ENCODE measurements at places on chromosomes 3 and 15.

GRCh38 chr3:194364652-194365434 lies 4.7 kb downstream of the LRRC15 start:
- no peak for DNase-seq

DNA sequence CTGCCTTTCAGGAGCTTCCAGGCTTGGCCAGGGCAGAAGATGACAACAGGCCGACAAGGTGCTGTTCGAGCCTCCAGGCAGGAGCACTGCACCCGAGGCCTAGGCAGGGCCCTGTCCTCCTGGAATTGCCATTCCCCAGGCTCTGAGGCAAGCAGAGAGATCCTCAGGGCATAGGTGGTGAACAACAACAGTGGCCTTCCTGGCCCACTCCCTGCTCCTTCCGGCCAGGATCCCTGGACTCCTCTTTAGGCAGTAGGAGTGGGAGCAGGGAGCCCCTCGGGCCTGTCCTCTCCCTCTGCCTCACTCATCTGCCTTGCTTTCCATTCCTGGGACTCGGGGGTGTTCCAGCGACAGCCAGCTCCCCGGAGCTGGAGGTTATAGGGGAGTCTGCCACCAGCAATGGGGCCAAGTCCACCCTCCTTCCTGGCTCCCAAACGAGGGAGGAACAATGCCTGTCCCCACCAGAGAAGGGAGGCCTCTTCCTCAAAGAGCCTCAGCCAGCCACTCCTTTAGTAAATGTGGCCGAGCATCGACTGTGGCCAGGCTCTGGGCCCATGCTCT lies 135.0 kb downstream of the NUP210 start:
- DNase-seq: no peak

- no peak for DNase-seq
Measured at GRCh38 chr3:130488288-130488687, 28.7 kb upstream of the COL6A6 start.

DNA sequence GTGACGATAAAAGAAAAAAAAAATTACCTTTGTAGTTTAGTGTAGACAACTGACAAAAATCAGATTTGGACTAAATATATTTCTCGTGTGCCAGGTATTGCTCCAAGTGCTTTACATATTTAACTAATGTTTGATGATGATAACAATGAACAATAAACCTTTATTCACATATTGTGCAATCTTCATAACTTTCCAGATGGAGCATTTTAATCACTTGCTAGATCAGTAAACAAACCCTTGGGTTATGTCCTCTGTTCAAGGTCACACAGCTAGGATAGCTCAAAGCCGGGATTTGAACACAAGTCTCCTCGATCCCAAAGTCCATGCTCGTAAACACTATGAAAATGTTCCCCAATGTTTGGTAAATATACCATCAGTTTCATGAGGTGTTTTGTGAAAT lies 14.5 kb downstream of the NCEH1 start:
- no peak for DNase-seq

- no peak for DNase-seq
Measured at GRCh38 chr3:63874769-63875168, 11.1 kb downstream of the ATXN7 start.

DNA sequence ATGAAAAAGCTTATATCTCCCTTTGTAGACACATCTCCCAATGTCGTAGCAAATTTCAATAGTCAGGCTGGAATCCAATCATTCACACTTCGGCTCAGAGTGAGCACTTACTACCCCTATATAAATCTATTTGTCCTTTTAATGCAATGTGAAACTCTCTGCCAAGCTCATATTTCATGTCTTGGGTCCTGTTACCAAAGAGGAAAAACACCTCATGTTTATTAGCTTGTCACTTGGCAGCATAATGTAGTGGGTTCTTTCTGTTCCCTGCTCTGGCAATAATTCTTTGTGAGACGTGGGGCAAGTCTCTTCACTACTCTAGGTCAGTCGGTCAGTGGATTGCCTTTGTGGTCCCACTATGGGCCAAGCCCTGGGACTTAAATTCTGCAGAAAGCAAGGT lies 107.1 kb downstream of the SRGAP3 start:
- DNase-seq: no peak

- DNase-seq: no peak
Measured at GRCh38 chr3:14266361-14266760, 87.7 kb downstream of the LSM3 start.

DNA sequence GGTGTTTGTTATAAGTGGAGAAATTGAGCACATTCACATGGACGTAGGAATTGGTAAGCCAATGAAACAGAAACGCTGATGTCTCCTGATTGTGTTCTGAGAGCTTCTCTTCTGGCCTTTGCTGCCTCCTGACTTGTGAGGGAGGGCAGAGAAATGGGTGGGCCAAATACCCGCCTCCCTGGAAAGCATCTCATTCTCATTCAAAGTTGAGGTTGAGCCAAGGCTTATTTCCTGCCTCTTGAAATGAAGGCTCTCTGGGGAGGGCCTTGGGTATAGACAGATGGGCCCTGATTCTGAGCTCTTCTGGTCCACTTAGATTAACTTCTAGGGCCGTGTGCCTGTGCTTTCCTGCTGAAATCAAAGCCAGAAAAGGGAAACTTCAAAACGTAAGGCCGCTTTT lies 57.4 kb upstream of the MYZAP start:
- DNase-seq: no peak

DNA sequence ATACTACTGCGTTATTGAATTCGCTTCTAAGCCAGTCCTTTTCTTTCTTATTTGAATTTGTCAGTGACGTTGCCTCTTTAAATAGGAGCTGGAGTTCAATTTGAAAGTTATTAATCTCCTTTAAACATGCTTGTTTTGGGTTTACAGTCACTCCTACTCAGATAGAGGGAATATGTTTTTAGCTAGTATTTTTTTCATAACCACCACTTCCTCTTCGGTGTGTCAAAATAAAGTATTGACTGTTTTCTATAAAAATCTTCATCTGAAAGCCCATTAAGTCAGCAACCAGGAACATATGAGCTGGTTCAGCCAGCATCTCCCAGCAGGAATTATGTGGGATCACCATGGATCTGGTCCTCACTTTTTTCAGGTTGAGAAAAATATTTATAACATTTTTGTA lies 772.9 kb downstream of the DIPK2A start:
- no peak for DNase-seq

DNA sequence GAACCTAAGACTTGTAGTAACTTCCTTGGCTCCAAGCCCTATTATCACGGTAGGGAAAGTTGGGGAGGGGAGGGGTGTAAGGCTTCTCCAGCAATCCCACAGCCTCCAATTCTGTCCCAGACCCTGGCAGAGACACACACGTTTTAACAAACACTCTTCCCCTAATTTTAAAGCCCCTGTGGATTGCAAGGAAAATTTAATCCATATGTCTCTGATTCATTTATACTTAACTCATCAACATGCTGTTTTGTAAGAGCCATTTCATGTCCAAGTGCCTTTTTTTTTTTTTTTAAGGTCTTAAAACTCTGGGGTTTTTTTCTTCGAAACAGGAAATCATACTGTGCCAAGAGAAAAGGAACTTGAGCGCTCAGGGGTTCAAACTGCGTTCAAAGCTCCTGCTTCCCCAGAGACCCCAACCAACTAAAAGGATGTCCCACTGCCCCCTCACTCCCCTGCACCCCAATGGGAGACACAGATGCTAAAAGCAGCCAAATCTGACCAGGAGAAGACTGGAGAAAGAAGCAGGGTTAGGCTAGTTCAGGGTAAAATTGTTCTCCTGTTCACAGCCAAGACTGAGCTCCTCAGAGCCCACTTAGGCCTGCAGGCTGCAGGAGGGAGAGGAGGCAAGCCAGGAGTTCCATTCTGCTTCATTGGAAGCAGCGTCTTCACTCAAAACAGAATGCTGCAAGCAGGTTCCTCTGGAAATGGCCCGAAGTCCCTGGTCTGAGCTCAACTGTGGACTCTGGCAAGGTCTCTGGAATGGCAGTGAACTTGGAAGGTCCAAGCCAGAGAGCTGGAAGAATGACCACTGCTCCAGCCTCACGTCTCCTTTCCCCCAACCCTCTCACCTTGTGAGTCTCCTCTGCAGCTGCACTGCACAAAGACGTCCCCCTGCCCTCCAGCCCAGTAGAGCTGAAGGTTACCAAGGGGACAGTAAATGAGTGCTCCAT lies 172.5 kb downstream of the NTRK3 start:
- no peak for DNase-seq

- no peak for DNase-seq
Measured at GRCh38 chr15:100821327-100821726, 58.3 kb upstream of the ALDH1A3 start.

DNA sequence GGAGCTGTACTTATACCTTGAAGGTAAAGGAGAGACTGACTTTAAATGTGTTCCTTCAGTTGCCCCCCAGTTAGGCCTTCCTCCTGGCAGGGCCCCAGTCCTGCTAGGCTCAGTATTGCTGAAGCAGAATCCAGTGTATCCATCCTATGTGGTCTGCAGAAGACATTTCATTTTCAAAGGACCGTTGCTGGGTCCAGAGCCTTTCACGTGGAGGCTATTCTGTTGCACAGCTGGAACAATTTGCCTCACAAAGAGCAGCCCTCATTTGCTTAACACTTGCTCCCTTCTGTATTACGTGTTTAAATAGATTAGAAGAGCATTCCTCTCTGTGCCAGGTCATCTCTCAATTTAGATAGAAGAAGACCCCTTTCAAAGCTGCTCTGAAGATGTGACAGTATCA lies 78.9 kb upstream of the CFAP20DC start:
- DNase-seq: no peak

DNA sequence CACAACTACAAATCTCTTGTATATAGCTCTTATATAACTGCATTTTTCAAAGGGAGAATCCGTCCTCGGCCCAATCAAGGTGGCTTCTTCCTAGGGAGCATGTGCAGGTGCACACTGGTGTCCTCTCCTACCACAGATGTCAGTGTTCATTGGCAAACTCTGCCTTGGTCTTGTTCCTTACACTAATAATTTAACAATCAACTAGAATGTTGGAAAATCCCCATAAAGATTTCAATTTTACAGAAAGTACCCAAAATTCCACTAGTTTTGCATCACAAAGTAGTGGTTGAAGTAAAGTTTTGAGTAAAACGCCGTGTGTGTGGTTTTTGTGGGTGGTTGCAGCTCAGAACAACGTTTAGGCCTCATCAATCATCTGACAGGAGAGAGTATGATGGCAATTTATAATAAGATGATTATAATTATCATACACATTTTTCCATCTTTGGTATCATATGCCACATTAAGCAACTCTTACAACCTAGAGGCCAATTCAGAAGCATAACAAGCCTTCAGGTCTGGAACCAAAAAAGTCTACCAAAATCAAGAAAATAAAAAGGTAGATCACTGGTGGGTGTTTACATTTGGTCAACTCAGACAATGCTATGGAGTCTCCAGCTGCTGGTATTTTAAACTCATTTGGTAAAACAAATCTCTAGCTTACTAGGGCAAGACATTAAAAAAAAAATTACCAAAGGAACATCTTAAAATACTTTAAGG lies 128.9 kb upstream of the BHLHE40 start:
- DNase-seq: peak; percentile 43

DNA sequence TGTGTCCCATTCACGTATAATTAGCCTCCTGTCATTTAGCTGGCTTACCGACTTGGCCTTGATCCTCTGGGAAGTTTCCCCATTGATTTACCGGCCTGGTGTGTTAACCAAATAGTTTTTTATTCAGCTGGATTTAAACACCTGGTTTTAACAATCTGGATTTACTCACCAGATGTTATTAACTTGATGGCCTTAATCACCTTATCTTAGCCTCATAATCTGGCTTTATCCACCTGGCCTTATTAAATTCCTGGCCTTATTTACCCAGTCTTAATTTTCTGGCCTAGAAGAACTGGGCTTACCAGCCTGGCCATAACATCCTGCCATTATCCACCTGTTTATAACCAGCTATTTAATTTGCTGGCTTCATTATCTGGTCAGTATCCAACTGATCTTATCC lies 89.9 kb downstream of the IL12A start:
- DNase-seq: no peak

- no peak for DNase-seq
Measured at GRCh38 chr15:58453931-58454793, 22.4 kb downstream of the LIPC start.

DNA sequence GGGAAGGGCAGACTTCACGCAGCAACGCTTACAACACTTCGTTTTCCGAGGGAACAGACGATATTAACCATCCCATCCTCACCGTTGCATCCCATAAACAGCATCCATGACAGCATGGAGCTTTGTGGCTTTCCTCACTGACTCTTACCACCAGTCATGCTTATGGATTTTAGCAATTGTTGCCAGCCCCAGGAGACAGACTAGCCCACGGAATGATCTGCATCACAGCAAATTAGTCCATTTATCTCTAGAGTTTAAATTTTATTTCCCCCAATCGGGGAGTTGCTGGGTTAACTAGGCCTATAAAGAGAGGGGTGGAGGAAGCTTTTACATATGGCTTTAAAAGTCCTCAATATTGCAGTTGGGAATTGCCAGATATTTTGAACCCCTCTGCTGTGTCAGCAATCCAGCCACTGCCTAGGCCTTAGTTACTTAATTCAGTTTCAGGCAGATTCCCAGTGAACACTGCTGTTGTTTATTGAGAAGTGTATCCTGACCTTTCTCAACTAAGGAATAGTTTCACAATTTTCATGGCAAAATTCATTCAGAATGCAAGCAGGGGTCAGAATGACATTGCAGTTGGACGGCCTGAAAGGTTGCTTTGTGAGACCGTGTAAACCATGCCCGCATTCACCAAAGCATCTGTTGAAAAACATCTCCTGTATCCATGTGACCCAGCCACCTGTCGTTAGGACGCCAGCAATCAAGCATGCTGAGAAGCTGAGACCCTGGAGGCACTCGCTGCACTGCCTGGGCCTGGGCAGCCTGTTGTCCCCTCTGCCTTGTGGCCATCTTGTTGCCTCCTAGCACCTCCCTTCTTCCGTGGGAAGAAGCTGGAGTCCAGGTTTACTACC lies 397.4 kb upstream of the TPM1 start:
- DNase-seq: no peak

- no peak for DNase-seq
Measured at GRCh38 chr15:82763361-82764116, 42.3 kb downstream of the FSD2 start.

GRCh38 chr15:52057996-52058395 lies 39.0 kb downstream of the MAPK6 start:
- DNase-seq: no peak

DNA sequence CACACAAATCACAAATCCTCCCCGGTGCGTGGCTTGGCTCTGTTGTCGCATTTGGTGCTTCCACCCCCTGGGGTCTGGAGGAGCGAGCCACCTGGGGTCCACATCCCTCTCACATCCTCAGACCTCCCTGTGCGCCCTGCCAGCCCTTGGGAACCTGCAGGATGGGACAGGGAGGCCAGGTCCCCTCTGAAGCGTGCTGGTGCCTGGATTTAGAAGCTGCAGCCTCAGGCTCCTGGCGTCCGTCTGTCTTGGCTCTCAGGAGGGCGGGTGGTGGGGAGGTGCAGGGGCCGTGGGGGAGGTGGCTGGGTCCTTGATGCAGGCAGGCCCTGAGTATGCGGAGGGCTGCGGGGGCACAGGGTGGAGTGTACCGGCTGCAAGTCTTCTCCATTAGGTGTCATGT lies 38.4 kb downstream of the RGMA start:
- no peak for DNase-seq

DNA sequence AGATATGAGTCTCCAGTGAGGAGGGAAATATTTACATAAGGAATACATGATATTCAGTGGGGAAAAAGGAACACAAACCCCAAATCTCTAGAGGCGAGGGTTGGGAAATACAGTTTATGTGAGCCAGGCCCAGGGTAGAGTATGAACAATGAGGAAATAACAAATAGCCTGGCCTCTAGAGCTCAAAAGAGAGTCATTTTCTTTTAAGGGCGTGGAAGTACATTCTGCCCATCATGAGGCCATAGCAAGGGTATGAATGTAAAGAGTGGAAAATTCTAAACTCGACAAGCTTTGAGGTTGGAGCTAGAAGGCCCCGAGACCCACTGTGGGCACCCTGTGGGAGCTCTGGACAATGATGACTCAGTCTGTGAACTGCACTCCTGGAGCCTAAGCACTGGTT lies 27.8 kb upstream of the IGF2BP2 start:
- DNase-seq: no peak

- DNase-seq: no peak
Measured at GRCh38 chr3:119697394-119697793, 5.4 kb upstream of the CFAP91 start.
